ENCODE measurements at places on chromosomes 1 and 21. TPM values are rescaled to one million over a fixed set of nuclear protein-coding genes. Genes with fewer than 3 reads are reported as not detected.

The KLHDC8A gene
- total RNA-seq = 0.39 TPM

The DNAI4 gene
- 6.9 TPM for total RNA-seq

The OR2L3 gene
- total RNA-seq = not detected

The CDCA8 gene
- 4.2 TPM for total RNA-seq

The TFF3 gene
- total RNA-seq = 0.84 TPM

The BTBD8 gene
- 1.4 TPM for total RNA-seq

DNA sequence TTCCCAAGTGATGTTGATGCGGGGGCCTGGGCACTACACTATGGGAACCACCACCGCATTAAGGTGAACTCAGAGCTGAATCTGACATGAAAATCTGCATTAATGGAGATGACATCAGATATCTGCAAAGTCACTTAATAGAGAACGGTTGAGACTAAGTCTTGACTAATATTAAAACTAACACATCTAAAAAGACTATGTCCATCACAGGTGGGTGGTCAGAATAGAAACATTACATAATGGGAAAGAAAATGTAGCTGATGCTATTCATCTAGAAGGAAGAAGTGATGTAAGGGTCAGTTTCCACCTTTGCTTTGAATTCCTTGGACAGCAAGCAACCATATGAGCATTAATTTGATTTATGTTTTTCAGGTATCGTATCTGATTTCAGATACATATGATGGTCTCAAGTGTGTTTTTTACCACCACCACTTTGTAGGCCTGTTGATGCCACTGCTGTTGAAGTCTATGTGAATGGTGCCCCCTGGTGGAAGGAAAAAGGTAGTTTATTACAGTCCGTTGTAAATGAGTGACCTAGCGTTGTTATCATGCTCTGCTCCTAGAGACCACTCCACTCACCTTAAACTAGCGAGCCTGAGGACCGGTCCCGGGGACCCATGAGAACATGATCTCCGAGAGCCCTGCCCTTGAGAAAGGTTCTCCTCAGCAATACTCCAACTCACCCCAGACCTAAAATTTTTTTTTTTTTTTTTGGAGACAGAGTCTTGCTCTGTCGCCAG lies 73.5 kb downstream of the BACH1 start:
- DNase-seq = peak; percentile 64
- H3K4me1 ChIP-seq = no peaks in the 10 kb centered on the region
- H3K4me3 ChIP-seq = no peak overlapping the region
- H3K27me3 ChIP-seq = no peaks in the 10 kb centered on the region
- H3K36me3 ChIP-seq = peaks cover 18% of the 10 kb centered on the region

- H3K27ac ChIP-seq = no peak overlapping the region
- peaks cover 35% of the 10 kb centered on the region for H3K4me1 ChIP-seq
- no peak for DNase-seq
- H3K36me3 ChIP-seq = peaks cover 19% of the 10 kb centered on the region
- no peaks in the 10 kb centered on the region for H3K27me3 ChIP-seq
Observed at GRCh38 chr1:154329551-154330131, 4.3 kb downstream of the ATP8B2 start.

- H3K4me1 ChIP-seq = peaks cover 5% of the 10 kb centered on the region
- no peaks in the 10 kb centered on the region for H3K36me3 ChIP-seq
- H3K27ac ChIP-seq = no peak overlapping the region
Observed at GRCh38 chr1:100382657-100383056, 30.4 kb downstream of the CDC14A start.

DNA sequence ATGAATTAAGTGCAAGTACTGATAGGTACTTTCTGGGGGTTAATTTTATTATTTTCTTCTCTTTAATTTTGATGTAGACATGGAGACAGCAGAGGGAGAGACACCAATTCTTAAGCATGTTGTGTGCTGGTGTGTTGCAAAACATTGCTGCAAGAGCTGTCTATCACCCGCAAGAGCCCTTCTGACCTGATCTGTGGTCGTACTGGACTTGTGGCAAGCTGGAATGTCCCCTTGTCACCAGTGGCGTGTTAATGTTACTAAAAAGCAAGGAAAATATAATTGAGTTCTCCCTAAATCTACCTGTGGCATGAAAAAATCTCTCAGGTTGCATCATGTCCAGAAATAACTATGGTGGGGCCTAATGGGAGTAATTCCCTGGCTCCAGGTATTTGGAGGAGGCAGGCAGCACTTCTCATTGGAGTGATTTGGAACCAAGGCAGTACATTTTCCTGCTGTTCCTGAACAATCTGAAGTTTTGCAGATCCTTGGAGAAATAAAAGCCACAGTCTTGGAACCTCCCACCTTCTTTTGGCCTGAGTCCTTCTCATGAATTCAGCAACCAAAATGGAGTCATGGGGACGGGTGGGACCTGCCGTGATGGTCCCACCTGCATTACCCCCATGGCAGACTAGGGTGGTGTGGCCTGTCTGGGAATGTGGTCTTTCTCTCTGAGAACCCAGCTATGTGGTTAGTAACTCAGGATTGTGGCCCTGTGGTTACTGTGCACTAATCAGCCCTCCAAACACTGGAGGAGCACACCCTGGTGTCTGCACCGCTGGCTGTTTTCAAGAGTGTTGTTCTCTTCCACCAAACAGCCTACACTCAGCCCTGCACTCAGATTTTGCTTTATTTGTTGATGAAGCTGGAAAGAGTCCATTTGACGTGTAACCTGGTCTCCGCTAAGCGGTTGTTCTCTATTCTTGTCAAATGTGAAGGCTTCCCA lies 57.4 kb downstream of the GALNT2 start:
- peak overlapping the region; percentile 39 for H3K27ac ChIP-seq
- H3K27me3 ChIP-seq = no peaks in the 10 kb centered on the region
- peaks cover 28% of the 10 kb centered on the region for H3K4me1 ChIP-seq
- H3K4me3 ChIP-seq = no peak overlapping the region

DNA sequence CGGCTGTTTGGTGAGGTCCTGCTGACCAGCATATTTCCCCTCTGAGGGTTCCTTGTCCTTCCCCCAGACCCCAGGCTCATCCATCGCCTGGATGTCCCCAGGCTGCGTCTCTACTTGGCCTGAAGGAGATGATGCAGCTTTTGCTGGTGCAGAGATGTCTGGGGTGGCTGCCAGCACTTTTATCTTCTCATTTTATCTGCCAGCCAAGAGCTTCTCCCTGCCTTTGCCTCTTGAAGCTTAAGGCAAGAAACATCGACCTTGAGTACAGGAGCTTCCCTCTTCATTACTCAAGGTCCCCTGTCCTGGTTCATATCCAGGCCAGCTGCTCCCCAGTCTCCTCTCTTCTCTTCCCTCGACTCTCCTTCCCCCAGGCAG lies 9.2 kb upstream of the H6PD start:
- H3K27ac ChIP-seq = no peak overlapping the region
- H3K27me3 ChIP-seq = peaks cover 6% of the 10 kb centered on the region
- no peaks in the 10 kb centered on the region for H3K36me3 ChIP-seq
- H3K4me1 ChIP-seq = no peaks in the 10 kb centered on the region

GRCh38 chr1:243293941-243294722 lies 38.3 kb downstream of the SDCCAG8 start:
- H3K27me3 ChIP-seq = no peaks in the 10 kb centered on the region
- peaks cover 12% of the 10 kb centered on the region for H3K36me3 ChIP-seq
- peak overlapping the region; percentile 75 for H3K27ac ChIP-seq
- no peak for DNase-seq
- H3K4me3 ChIP-seq = no peak overlapping the region

GRCh38 chr1:223353939-223354338 lies 10.0 kb downstream of the SUSD4 start:
- H3K27me3 ChIP-seq = peaks cover 40% of the 10 kb centered on the region
- DNase-seq = no peak
- H3K4me1 ChIP-seq = no peaks in the 10 kb centered on the region
- no peak overlapping the region for H3K27ac ChIP-seq
- H3K36me3 ChIP-seq = no peaks in the 10 kb centered on the region
- H3K4me3 ChIP-seq = no peak overlapping the region

GRCh38 chr1:20339811-20340457 lies 49.3 kb downstream of the VWA5B1 start:
- no peak overlapping the region for H3K4me3 ChIP-seq
- no peaks in the 10 kb centered on the region for H3K36me3 ChIP-seq
- H3K27ac ChIP-seq = no peak overlapping the region
- H3K27me3 ChIP-seq = peaks cover 8% of the 10 kb centered on the region
- no peak for DNase-seq
- no peaks in the 10 kb centered on the region for H3K4me1 ChIP-seq

DNA sequence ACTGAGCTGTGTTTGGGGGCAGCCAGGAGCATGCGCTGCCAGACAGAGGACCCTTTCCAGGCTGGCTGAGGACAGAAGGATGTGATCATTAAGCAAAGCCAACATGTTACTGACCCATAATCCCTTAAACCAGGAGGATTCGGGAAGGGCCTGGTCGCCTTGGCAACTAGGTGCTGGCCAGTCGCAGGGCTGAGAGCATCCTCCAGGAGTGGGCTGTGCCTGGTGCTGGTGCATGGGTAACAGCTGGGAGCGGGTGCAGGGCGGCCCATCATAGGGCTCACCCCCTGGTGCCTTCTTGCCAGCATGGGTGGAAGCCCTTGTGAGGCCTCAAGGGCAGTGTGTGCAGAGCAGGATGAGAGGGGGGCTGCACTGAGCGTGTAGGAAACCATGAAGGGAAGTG lies 17.2 kb downstream of the CDK18 start:
- H3K36me3 ChIP-seq = no peaks in the 10 kb centered on the region
- H3K4me1 ChIP-seq = no peaks in the 10 kb centered on the region

DNA sequence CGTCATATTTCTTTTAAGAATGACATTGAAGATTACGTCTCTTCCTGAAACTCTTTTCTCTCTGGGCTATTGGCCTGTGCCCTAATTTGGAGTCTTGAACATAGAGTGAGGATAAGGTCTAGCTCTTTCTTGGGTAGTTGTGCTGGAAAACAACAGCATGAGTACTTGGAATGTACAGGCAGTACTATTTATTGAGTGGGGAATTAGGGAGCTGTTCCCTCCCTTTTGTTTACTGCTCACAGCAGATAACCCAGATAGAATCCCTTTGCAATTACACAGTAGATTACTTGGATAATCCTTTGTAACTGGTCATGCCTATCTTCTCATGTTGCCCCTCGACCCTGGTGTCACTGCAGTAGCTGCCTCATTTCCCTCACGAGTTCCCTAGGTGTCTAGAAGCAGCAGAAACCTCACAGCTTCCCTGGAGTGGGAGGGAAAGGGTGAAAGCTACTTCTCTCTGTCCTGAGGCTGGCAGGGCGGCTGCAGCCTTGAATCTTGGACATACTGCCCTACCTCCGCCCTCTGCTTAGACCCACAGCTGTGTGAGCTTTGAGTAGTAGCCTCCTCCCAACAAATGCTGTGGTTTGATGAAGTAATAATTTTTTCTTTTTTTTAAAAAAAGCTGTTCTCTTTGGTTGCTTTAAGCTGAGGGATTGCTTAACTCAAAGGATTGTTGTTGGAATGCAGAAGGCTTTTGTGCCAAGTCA lies 70.6 kb downstream of the FGGY start:
- H3K27ac ChIP-seq = peak overlapping the region; percentile 53
- H3K4me1 ChIP-seq = peaks cover 4% of the 10 kb centered on the region
- no peak overlapping the region for H3K4me3 ChIP-seq

- H3K27me3 ChIP-seq = no peaks in the 10 kb centered on the region
- no peak for DNase-seq
- peaks cover 5% of the 10 kb centered on the region for H3K36me3 ChIP-seq
- peaks cover 30% of the 10 kb centered on the region for H3K4me1 ChIP-seq
- peak overlapping the region; percentile 91 for H3K27ac ChIP-seq
Observed at GRCh38 chr1:156097499-156098178, 15.4 kb upstream of the MEX3A start.

- peaks cover 33% of the 10 kb centered on the region for H3K4me1 ChIP-seq
- H3K27ac ChIP-seq = no peak overlapping the region
- no peak overlapping the region for H3K4me3 ChIP-seq
Observed at GRCh38 chr1:30818568-30819243, 61.1 kb upstream of the LAPTM5 start.

- H3K27me3 ChIP-seq = peaks cover 3% of the 10 kb centered on the region
- H3K4me3 ChIP-seq = no peak overlapping the region
- no peaks in the 10 kb centered on the region for H3K36me3 ChIP-seq
Observed at GRCh38 chr21:43211072-43211759, 42.4 kb downstream of the CRYAA start.

GRCh38 chr1:61241973-61242381 lies 159.6 kb downstream of the NFIA start:
- no peak overlapping the region for H3K27ac ChIP-seq
- DNase-seq = no peak
- H3K4me1 ChIP-seq = no peaks in the 10 kb centered on the region
- no peak overlapping the region for H3K4me3 ChIP-seq

- DNase-seq = peak; percentile 1
- no peak overlapping the region for H3K27ac ChIP-seq
- no peak overlapping the region for H3K4me3 ChIP-seq
- no peaks in the 10 kb centered on the region for H3K4me1 ChIP-seq
- H3K27me3 ChIP-seq = no peaks in the 10 kb centered on the region
Observed at GRCh38 chr1:194225821-194226220, 1039.4 kb upstream of the B3GALT2 start.

- no peak overlapping the region for H3K4me3 ChIP-seq
- H3K27me3 ChIP-seq = peaks cover 9% of the 10 kb centered on the region
- H3K4me1 ChIP-seq = no peaks in the 10 kb centered on the region
- no peak for DNase-seq
- H3K36me3 ChIP-seq = no peaks in the 10 kb centered on the region
- no peak overlapping the region for H3K27ac ChIP-seq
Observed at GRCh38 chr1:226568975-226569741, 20.6 kb downstream of the STUM start.

GRCh38 chr1:52056163-52056936 lies at the start of gene BTF3L4:
BTF3L4 (plus strand) TSS chr1:52056295; CDS start chr1:52059848, 3,553 bp downstream.
- H3K4me3 ChIP-seq = peak within 1 kb of the TSS; percentile 87
- DNase-seq = peak; percentile 81
- peak within 1 kb of the TSS; percentile 85 for H3K27ac ChIP-seq
- peaks cover 10% of the 10 kb centered on the region for H3K36me3 ChIP-seq

DNA sequence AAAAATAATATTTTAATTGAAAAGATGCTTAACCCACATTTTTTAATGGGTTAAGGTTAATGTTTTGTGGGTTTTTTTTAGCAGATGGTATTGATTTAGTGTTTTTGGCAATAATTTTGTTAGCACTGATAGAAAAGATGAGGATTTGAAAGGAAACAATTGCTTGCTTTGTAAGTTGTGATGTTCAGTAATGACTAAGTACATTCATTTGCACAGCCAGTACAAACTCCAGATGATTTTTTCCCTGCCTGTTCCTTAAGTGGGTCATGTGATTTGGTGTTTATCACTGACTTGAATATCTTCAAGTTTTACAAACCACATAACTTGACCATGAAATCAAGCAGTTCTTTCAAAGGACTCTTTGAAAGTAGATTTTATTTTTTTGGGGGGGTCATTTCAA lies 15.0 kb downstream of the DISP1 start:
- H3K27ac ChIP-seq = no peak overlapping the region
- peaks cover 3% of the 10 kb centered on the region for H3K4me1 ChIP-seq
- no peaks in the 10 kb centered on the region for H3K27me3 ChIP-seq

Measured in astrocyte (in vitro differentiated cells and primary cell).